ENCODE measurements at places on chromosomes 1 and 21.

DNA sequence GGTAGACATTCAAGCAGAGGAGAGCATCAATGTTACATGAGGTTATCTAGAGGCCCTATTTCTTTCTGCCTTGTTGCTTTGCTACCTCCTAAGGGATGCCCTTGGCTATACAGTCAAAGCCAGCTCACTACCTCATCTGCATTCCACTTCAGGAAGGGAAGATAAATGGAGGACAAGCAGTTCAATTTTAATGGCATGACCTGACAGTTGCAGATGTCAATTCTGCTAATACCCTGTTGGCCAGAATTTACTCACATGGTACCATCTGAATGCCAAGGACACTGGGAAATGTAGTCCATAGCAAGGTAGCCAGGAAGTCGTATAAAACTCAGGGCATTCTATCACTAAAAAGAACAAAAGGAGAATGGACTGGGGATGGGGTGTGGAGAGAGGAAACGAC lies 31.5 kb downstream of the PALMD start:
- no peak for DNase-seq

DNA sequence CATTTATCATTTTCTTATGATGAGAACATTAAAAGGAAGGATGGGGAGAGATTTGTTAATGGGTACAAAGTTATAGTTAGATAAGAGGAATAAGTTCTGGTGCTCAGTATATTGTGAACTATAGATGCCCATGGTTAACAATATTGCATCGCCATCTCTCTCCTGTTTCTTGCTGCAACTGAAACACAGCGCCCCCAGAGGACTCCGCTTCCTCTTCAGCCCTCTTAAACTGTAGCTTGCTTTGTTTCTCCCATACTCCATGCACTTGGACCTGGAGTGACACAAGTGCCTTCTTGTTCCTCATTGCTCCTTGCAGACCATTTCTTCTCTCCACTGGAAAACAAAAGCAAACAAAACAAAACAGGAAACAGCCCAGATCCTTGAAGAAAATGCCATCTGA lies 70.1 kb upstream of the NTPCR start:
- no peak for DNase-seq

- no peak for DNase-seq
Measured at GRCh38 chr1:153961421-153961820, 1.9 kb downstream of the SLC39A1 start.

GRCh38 chr1:109925159-109925990 lies 14.7 kb downstream of the CSF1 start:
- DNase-seq = no peak

DNA sequence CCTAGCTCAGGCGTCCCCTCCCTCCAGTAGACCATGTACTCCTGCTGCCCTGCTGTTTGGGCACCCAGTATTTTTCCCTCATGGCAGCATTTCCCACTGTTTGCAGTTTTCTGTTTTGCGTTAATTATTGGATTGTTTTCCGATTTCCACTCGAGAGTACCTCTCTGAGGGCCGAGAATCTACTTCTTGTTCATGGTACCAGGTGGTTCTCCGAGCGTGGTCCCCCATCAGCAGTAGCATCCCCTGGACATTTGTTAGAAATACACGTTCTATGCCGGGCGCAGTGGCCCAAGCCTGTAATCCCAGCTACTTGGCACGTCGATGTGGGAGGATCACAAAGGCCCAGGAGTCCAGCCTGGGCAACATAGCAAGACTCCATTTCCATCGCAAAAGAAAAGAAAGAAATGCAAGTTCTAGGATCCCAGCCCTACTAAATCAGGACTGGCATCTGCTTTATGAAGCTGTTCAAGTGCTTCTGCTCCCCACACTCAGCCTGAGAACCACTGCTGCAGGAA lies 690 bp downstream of the RRP1 start:
- no peak for DNase-seq

DNA sequence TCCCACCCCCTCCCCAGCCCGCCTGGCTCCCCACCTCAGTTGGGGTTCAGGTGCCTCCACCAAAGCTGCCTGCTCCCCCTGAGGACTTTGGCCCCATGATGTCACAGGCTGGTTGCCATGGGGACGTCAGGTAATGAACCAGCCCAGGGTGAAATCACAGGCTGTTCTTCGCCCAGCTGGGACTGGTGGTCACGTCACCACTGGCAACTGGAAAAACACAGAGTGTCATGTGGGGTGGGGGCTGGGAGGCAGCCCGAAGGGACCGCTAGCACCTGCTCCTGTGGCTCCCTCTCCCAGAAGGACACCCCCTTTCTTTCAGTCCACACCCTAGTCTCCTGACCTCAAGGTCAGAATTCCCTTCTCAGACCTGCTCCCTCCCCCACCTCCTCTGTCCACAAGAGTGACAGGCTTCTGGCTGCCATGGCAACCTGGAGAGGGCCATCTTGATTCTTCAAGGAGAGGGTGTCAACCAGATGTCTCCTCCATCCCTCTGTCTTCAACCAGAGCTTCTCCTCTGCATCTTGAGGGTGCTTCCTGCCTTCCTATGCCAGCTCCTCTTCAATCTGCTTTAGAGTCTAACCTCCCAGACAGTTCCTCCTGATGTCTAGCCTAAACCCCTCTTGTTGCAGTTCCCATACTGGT lies 6.2 kb downstream of the FAM131C start:
- no peak for DNase-seq

DNA sequence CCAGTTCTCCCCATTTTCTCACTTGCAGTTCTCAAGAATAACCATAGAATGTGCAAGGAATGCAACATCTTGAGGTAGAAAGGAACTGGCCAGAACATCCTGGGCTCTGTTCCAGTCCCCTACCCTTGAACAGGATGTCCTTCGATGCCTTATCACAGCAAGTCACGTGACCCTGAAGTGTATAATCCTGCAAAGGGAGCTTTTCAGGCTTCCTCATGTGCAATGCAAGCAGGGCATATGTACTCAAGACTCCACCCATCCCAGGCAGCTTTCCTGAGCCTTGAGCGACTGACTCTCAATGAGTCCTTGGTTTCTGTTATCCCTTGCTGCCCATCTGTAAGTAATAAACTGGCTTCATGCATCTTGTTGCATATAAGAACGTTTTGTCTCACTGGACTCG lies 311.0 kb downstream of the MRPL39 start:
- no peak for DNase-seq

DNA sequence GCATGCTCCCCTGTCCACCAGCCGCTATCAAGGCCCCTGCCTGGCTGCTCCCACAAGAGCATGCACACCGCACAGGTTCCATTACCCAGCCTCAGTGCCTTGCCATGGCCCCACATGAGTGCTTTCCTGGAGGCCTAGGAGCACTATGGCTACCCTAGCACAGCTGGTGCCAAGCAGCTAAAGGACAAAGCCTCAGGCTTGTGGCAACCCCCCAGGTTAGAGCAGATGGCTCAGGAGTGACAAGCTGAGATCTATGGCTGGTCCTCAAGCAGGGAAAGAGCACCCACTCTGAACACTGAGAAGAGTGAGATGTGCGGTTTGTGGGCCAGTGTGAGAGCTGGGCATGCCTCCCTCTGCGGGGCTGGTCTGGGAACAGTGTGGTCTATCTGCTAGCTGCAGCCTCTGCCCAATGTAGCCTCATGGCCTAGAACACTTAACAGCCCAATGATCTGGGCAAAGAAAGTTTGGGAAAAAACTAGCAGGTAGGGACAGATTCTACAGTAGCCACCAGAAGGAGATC lies 129.8 kb downstream of the VAV3 start:
- DNase-seq = no peak

Data from NCI-H2081 treated with DMSO at 0.1 percent for 48 hours (cell line).